Neural progenitor cell (in vitro differentiated cells): ENCODE measurements at places on chromosomes 12 and 14. TPM values are rescaled to one million over a fixed set of nuclear protein-coding genes. Genes with fewer than 3 reads are reported as not detected.

DNA sequence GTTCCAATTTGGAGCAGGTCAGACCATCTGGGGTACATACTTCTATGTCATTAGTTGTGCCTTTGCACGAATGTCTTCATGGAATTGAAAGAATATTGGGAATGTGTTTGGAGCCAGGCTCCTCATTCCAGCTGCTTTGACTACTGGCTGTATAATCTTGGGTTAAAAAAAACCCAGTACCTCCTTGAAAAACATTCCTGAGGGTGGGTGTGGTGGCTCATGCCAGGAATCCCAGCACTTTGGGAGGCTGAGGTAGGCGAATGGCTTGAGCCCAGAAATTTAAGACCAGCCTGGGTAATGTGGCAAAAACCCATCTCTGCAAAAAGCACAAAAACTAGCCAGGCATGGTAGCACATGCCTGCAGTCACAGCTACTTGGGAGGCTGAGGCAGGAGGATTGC, 125.6 kb downstream of the TTC8 start:
- DNase-seq: peak; percentile 27

Gene LALBA
- not detected in 2 replicates for total RNA-seq

DNA sequence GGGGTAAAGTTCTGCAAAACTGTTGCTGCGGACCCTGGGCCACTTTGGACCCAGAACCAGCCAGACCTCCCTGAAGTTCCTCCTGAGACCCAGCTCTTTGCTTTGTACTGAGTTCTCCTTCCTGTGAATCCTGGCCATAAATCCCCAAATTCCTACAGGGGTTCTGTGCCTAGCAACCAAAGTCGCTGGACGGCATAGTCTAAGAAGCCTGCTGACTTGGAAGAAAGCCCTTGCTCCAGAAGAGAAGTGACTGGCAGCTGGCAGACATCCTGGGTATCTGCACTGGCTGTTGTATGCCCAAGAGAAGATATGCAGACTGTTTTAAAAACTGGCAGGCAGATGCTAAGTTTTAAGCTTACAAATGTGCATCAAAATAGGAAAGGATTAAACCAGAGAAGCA, 99.9 kb upstream of the SLC24A4 start:
- no peak for DNase-seq

GRCh38 chr14:29823816-29824215, 103.8 kb downstream of the PRKD1 start:
- DNase-seq: peak; percentile 44

DNA sequence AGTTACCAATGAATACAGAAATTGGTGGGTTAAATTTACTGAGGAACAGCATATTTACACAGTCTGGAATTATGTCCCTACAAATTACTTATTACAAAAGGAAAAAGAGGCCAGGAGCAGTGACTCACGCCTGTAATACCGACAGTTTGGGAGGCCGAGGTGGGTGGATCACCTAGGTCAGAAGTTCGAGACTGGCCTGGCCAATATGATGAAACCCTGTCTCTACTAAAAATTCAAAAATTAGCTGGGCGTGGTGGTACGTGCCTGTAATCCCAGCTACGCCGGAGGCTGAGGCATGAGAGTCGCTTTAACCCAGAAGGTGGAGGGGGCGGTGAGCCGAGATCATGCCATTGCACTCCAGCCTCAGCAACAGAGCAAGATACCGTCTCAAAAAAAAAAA, 52.6 kb downstream of the HECTD1 start:
- DNase-seq: no peak

DNA sequence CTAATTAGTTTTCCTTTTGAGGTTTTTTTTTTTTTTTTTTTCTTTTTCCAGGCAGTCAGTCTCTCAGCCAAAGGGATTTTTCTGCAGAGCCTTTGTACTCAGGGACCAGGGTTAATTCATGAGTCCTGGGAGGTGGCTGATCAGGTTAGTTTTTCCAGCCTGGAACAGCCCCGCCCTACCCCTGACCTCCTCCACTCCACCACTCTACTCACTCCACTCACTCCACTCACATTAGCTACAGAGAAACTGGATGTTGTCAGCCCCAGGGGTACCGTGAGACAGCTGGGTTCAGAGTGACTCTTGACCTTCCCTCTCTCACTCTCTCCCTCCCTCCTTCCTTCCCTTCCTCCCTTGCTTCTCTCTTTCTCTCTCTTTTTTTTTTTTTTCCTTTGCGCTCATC, 161.0 kb downstream of the CRADD start:
- DNase-seq: no peak

DNA sequence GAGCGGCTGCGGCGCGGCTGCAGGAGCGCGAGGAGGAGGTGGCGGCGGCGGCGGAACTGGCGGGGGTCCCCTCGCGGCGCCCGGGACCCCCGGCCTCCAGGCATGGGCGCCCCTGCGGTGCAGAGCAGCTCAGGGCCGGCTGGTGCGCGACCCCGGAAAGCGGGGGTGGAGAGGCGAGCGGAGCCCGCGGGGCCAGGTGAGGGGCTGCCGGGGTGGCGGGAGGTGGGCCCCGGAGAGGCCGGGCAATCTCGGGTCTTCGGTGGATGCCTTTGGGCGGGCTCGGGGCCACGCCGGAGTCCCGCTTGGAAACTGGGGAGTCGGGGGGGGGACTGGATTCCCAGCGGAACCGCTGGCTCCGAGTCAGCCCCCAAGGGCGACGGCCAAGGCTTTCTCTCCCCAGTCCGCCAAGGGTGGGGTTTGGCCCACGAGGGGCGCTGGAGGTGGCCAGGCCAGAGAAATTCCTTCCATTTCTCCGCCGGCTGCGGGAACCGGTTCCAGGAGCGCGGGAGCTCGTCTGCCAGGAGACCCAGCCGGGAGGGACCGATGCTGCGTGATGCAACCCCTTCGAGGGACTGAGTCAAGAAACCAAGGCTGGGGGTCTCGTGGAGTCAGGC, 13.9 kb upstream of the NR4A1 start:
- peak; percentile 69 for DNase-seq

Gene ANKS1B
- 4.5 and 7.9 TPM in 2 replicates for total RNA-seq

- peak; percentile 38 for DNase-seq
Measured at GRCh38 chr14:76812093-76812421, 625 bp downstream of the ANGEL1 start.

Gene IAPP
- total RNA-seq: 0.15 and 0.92 TPM in 2 replicates

DNA sequence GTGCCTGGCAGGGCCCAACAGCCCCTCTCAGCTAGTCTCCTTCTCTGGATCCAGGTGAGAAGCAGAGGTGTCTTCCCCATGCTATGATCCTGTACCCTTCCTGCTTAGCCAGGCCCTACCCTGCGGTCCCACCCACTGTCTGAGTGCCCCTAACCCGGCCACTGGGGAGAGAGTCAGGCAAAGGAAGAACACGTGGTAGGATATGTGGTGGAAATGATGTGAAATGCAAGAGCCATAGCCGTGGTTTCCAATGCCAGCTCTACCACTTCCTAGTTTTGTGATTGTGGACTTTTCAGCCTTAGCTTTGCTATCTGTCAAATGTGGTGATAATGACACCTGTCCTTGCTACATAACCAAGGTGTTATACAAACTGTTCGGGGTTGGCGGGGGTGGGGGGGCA, 15.8 kb downstream of the KRT2 start:
- DNase-seq: no peak

- DNase-seq: no peak
Measured at GRCh38 chr12:106791531-106791930, 17.0 kb downstream of the RIC8B start.

DNA sequence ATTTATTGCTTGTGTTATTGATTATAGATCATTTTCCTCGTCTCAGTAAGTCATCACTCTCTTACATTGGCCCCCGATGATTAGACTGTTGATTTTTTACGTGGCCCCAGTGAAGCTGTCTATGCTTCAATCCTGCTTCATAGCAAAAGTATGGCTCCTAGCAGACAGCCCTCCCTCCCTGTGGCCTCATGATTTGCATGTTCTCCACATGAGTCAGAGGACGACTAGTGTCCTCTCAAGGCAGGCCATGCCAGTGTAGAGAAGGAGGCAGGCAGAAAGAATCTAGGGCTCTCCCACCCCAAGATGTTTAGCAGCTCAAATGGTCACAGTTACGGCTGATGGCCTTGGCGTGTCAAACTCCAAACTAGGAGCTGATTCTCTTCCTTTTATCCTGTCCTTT, 59.6 kb downstream of the FIGNL2 start:
- no peak for DNase-seq

GRCh38 chr12:132604668-132605441, 5.5 kb downstream of the LRCOL1 start:
- no peak for DNase-seq
